ENCODE measurements at places on chromosomes 11 and 22.

- DNase-seq, result no peak
These were observed 13.5 kb upstream of the FLRT1 start for GRCh38 chr11:64022125-64022784.

GRCh38 chr11:13762718-13763117, 94.2 kb downstream of the FAR1 start:
- DNase-seq, result no peak

DNA sequence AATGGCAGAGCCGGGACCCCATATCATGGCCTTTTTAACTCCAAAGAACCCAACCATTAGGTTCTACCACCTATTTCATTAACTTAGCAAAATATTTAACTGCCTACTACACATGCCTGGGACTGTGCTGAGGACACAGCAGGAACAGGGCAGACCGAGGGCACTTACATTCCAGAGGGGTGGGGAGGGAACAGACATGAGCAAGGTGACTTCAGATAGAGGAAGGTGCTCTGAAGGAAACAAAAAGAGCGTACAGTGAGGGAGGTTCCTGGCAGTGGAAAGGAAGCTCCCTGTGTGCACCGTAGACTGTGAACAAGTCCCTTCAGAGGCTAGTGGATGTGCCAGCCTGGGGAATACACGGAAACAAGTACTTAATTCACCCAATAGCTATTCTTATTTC, 82.8 kb downstream of the NAT10 start:
- no peak for DNase-seq

DNA sequence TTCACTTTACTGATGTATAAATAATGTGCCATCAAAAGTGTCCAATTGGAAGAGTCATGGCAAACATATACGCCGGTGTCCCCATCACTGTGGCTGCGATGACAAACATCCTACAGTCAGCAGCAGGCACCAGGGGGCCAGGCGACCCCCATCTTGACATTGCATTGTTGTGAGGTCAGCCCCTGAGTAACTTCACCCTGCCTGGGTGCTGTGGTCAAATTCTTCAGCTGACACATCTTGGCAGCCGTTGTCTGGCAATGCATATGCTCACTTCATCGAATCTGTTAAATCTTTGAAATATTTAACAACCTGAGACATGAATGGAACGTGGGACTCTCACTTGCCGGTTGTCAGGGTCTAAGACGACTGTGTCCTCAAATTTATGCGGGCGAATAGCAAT, 430.9 kb downstream of the BRD1 start:
- no peak for DNase-seq

DNA sequence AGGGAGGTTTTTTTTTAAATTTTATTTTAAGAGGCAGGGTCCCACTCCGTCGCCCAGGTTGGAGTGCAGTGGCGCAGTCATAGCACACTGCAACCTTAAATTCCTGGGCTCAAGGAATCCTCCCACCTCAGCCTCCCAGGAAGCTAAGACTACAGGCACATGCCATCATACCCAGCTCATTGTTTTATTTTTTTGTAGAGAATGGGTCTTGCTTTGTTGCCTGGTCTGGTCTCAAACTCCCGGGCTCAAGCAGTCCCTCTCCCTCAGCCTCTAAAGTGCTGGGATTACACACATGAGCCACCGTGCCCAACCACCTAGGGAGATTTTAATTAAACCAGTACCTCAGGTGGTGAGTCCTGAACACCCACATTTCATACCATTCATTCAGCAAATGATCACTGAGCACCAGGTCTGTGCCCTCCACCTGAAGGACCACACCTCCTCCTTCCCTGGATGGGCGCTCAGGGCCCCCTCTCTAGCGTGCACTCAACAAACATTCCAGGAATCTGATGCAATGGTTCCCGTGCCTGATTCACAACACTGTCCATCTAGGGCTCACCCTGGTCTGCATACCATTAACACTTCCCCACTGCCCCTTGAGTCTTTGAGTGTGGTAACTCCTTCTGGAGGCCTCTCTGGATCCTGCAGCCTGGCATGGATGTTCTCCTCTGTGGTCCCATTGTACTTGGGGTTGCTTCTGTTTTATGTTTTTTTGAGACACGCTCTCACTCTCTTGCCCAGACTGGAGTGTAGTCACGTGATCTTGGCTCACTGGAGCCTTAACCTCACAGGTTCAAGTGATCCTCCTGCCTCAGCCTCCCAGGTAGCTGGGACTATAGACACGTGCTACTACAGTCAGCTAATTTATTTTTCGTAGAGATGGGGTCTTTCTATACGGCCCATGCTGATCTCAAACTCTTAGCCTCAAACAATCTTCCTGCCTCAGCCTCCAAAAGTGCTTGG, 9.6 kb upstream of the MYH9 start:
- no peak for DNase-seq

- DNase-seq, result no peak
These were observed 18.3 kb upstream of the SYT7 start for GRCh38 chr11:61598886-61599868.

DNA sequence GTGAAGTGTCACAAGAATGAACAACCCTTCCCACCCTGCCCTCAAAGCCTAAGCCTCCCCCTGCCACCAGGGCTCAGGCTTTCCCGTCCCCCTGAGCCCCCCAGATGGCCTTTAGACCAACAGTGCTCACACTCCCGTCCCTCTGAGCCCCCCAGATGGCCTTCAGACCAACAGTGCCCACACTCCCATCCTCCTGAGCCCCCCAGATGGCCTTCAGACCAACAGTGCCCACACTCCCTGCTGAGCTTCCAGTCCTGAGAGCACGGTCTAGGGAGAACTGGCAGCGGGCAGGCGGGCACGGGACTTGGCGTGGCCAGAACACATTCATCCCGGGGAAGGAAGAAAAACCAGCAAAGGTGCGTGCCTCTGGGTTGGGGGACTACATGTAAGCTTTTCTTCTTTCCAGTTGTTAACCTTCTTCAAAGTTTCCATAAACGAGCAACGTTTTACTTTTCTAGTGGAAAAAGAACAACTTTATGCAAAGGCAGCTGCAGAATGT, 2.5 kb downstream of the MRGPRG start:
- no peak for DNase-seq

DNA sequence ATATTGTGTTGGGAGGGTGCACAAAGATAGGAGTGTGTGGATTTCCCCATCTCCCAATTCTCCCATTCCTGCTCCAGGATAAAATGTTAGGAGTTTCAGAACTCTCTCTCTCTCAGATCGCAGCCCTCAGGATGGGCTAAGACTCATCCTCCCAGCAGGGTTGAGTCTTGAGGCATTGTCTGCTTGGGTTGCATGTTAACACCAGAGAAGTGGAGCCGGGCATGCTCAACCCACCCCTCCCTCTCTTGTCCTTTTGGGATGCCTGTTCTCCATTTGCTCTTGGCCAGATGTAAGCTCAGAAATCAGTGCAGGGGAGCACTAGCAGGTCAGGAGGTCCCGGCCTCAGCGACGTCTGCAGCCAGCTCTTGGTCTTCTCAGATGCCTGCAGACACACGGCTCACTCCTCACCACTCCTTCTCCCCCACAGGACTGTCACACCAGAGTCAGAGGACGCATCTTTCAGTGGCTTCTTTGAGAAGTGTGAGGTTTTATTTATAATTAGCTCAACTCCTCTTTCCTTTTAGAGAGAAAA, 1456.5 kb downstream of the TBC1D22A start:
- DNase-seq, result no peak

- no peak for DNase-seq
These were observed 12.0 kb downstream of the C11orf58 start for GRCh38 chr11:16750417-16750816.

DNA sequence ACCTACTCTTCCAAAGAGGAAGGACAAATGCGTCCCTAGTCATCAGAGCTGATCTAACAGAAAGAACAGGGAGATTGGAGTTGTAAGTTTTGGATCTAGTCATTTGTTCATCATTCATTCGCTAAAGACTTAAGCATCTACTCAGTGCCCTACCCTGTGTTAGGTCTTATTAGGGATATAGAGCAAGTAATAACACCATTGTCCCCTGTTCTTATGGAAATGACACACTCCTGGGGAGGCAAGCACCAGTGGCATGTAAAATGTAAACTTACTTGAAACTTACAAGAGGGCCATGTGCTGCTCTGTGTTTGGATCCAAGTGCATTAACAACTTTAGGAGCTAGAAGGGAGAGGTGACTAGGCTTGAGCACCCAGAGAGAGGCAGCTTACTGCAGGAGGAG, 61.9 kb downstream of the P4HA3 start:
- no peak for DNase-seq

Data from activated T-cell treated with anti-CD3 and anti-CD28 coated beads for 1 hour (primary cell).